ENCODE measurements at places on chromosomes 5 and 9.

DNA sequence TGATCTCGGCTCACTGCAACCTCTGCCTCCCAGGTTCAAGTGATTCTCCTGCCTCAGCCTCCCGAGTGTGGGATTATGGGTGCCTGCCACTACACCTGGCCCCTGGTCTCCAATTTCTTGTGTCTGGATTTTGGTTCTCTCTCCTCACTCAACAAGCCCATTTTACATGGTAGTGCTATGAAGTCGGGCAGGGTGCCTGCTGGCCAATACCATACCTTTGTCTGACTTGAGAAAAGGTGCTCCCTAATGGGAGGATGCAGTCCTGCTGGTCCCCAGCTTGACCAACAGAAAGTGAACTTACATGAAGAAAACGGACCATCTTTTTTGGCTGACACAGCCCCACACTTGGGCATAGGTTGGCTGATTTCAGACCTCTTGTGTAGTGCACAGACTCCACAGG is 21.6 kb upstream of the PTGS1 start:
- no peak for DNase-seq

GRCh38 chr5:6096101-6096500 is 282.2 kb downstream of the MED10 start:
- DNase-seq: no peak

DNA sequence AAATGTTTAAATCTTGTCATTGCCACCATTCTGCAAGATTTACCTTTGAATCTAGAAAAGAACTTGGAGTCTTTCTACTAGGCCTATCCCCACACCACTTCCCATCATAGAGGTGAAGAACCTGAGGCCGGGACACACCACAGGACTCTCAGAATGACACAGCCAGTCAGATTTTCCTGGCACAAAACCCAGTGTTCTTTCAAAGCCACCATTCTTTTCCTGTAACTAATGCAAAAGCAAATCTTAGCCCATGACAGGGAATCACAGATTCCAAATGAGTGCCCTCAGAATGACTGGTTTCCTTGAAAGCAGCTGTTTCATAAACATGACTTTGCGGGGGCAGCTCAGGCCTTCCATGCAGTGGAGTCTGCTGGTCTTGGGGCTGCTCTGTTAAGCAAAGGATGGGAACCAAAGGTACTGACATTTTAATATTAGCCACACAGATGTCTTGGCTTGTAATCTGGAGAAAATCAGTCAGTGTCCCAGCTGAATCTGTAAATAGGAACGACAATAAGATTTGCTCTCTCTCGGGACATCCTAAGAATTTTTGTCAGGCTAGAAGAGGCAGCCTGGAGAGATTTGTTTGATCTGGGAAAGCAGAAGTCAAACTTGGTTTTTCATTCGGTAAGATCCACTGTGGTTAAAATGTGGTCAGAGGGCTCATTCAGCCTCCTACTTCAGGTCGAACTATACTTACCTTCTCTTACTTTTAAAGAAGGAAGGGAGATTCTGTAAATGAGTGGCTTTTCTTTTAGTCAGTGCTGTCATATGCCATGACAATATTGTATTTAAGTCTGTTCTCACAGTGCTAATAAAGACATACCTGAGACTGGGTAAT is 115.1 kb downstream of the PALM2AKAP2 start:
- DNase-seq: no peak

DNA sequence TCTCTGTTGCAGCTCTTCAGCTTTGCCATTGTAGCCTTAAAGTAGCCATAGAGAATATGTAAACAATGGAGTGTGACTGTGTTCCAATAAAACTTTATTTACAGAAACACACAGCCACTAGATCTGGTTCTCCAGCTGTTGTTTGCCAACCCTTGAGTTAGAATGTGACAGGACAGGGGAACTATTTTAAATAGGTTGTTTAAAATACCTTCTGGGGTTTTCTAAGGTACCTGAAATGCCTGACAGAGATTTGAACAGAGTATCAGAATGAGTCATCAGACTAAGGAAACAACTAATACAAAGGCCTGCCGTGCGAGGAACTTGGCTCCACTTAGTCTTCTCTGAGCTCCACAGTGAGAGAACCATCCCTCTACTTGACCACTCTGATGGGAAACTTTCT is 85.4 kb downstream of the HSD17B4 start:
- no peak for DNase-seq

DNA sequence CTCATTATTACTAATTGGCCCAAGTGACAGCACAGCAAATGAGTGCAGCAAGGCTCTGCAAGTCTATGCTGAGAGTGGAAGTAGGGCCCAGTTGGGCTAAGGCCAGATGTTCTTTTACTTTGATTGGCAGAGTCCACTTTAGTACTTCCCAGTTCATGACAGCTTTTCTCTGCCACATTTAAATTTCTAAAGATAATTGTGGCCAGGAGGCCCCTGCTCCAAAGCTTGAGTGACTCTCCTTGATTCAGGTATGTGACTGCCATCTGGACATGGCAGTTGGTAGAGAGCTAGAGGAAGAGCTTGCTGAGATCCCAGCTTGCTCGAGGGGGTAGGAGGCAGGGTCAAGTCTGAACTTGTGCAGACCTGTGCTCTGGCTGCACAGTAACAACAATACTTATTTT is 154.1 kb downstream of the CARTPT start:
- DNase-seq: no peak

GRCh38 chr9:133230093-133230492 is 21.0 kb upstream of the OBP2B start:
- DNase-seq: no peak

DNA sequence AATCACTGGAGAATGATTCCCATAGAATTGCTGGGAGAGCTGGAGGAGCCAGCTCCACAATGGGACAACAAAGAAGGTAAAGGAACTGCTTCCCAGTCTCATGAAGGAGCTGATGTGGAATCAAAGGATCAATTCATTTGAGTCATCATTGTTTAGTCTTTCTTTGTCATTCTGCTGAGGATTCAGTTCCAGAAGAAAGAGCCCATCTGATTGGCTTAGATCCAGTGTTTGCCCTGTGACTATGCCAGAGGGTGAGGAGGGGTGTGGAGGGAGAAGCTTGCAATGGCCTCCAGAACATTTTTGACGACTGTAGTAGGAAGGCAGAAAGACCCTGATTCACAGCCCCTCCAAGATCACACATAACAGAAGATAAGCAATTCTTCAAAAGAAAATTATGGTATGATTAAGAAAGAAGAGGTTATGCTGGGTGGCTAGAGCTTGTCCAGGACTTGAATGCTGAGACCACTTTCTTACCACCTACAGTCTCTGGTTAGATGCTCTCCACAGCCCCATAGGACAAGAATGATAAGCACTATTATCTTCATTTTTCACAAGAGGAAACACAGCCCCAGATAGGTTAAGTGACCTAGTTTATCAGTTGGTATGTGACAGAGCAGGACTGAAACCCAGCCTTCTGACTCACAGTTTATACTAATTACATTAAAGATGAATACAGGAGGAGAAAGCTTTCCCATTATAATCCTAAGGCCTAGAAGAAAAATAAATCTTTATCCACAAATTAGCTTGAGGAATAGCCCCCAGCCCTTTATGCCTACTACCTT is 363.1 kb downstream of the PRELID2 start:
- no peak for DNase-seq

GRCh38 chr5:6989230-6989629 is 276.0 kb downstream of the TENT4A start:
- no peak for DNase-seq

DNA sequence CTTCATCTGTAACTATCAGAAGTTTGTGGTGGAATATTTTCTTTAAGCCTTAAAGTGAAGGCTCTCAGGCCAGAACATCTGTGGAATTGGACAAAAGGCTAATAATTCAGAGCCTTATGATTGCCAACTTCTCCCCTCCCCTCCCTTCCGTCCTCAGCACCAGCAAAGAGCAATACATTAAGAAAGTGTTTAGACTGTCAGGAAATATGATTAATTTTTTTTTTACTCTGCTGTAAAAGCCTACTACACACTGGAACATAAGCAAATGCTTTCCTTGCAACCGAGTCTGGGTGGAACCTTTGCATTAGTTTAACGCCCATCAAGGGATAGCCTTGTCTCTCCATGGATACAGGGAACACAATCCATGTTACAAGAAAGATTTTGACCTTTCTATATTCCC is 110.3 kb upstream of the TARS1 start:
- DNase-seq: no peak

DNA sequence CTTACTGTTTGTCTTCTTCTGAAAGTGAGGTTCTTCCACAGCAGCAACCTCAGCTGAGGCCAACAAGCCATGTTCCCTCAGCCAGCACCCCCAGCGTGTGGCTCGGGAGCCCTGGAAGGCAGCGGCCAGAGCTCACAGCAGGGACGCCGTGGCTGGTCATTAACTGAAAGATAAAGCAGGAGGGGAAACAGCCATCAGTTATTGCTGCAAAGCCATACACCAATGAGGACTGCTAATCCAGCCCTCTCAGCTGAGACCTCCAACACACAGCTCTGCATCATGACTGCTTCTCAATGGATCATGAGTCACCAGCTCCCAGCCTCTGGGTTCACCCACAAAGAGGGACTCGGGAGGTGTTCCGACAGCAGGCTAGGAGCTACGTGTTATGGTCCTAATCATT is 24.3 kb downstream of the ABCA1 start:
- DNase-seq: no peak

GRCh38 chr9:135070198-135070951 is 17.1 kb upstream of the OLFM1 start:
- DNase-seq: no peak

DNA sequence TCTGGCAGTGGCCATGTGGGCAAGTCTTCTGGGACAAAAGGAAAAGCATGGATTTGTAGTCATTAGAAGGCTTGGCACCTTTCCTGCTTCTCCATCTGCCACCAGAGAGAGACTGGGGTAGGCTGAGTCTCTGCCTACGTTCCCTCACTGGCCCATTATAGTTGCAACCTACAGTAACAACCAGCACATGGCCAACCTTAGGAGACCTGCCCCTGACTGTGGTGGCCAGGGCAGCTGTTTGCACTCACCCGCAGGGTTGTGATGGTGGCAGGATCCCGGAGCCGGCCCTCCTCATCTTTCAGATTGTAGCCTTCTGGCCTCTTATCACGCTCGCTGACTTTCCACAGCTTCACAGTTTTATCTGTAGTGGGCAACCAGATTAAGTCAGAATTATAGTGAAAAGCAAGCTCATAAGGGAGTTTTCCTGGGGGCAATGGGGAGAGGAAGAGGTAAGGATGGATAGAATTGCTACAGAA is 174.9 kb upstream of the GPR151 start:
- DNase-seq: no peak

DNA sequence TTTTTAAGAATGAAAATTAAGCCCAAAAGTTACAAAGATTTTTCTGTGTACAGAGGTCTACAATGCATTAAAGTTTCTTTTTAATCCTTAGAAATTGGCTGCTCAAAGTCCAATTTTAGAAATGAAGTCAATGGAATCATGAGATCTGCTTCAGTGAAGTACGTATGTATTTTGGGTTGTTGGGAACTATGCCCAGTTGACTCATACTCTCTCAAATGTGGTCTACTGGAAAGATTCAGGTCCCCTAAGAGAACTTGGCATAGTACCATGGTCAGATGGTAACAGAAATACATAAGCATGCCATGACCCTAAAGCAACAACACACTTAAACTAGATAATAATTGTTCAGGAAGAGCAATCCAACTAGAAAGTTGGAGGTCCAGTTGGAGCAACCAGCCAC is 23.0 kb downstream of the FBLL1 start:
- no peak for DNase-seq

DNA sequence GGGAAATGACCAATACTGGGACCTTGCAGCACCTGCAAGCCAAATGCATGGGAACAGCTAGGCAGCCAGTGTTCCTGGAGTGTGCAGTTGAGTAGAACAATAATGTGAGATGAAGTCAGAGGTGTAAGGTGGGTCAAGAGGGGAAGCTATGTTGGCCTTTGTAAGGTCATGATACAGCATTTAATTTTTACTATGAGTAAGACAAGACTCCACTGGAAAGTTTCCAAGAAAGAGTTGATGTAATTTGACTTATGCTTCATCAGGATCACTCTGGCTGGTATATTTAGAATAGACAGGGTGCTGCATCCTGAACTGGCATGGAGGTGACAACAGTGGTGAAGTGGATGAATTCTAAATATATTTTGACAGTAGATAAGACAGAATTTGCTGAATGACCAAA is 744.8 kb downstream of the KCTD16 start:
- no peak for DNase-seq

- no peak for DNase-seq
These were observed 978 bp upstream of the BRD3OS start for GRCh38 chr9:134024214-134024792.

DNA sequence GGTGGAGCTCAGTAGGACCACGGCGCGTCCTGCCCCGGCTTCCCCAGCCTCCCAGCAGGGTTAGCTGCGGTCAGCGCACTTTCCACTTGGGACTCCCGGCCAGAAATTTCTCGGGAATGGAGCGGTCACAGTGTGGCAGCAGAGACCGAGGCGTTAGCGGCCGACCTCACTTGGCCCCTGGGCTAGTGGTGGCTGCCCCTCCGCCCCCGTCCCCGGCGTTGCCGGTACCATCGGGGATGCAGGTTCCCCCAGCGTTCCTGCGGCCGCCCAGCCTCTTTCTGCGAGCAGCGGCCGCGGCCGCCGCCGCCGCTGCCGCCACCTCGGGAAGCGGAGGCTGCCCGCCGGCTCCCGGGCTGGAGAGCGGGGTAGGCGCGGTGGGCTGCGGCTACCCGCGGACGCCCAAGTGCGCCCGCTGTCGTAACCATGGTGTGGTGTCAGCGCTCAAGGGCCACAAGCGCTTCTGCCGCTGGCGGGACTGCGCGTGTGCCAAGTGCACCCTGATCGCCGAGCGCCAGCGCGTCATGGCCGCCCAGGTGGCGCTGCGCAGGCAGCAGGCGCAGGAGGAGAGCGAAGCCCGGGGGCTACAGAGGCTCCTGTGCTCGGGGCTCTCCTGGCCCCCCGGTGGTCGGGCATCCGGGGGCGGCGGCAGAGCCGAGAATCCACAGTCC is 460 bp downstream of the DMRTA1 start:
- DNase-seq: no peak

DNA sequence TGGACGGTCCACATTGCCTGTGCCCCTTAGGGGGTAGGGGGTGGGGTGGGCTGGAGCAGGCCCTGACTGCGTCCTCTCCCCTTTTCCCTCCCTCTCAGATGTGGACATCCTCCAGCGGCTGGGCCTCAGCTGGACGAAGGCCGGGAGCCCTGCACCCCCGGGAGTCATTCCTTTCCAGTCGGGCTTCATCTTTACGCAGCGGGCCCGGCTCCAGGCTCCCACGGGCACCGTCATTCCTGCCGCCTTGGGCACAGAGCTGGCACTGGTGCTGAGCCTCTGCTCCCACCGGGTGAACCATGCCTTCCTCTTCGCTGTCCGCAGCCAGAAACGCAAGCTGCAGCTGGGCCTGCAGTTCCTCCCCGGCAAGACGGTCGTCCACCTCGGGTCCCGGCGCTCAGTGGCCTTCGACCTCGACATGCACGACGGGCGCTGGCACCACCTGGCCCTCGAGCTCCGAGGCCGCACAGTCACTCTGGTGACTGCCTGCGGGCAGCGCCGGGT is 12.3 kb downstream of the COL27A1 start:
- no peak for DNase-seq

DNA sequence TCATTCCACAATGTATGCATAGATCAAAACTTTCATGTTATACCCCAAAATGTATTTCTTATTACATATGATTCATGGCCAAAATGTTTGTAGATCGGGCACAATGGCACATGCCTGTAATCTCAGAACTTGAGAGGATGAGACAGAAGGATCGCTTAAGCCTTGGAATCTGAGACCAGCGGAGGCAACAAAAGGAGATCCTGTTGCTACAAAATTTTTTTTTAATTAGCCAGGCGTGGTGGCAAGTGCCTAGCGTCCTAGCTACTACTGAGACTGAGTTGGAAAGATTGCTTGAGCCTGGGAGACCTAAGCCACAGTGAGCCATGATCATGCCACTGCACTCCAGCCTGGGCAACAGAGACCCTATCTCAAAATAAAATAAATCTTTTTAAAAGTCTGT is 89.9 kb downstream of the MAPKAP1 start:
- no peak for DNase-seq

Measured in CD14-positive monocyte (primary cell).